ENCODE measurements at places on chromosomes 1 and 21.

GRCh38 chr21:14734191-14734590 is 188.1 kb upstream of the SAMSN1 start:
- DNase-seq = no peak

- DNase-seq = peak; percentile 9
Observed at GRCh38 chr1:89454845-89455521, 69.6 kb upstream of the LRRC8B start.

GRCh38 chr1:7585216-7585907 is 185.7 kb upstream of the VAMP3 start:
- no peak for DNase-seq

- no peak for DNase-seq
Observed at GRCh38 chr21:21713651-21714180, 715.5 kb downstream of the NCAM2 start.

DNA sequence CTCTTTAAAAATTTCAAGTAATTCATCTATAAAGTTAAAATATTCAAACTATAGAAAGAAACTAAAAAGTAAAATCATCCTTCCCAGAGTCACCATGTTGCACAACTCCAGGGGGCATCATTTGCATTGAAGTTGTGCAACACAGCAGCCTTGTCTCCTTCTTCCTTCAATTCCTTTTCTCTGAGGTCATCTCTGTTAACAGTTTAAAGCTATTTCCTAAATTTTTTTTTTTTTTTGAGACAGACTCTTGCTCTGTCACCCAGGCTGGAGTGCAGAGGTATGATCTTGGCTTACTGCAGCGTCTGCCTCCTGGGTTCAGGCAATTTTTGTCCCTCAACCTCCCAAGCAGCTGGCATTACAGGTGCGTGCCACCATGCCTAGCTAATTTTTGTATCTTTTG is 7.1 kb downstream of the RHBG start:
- DNase-seq = no peak

GRCh38 chr1:41365320-41365633 is 4.0 kb downstream of the FOXO6 start:
- DNase-seq = no peak

DNA sequence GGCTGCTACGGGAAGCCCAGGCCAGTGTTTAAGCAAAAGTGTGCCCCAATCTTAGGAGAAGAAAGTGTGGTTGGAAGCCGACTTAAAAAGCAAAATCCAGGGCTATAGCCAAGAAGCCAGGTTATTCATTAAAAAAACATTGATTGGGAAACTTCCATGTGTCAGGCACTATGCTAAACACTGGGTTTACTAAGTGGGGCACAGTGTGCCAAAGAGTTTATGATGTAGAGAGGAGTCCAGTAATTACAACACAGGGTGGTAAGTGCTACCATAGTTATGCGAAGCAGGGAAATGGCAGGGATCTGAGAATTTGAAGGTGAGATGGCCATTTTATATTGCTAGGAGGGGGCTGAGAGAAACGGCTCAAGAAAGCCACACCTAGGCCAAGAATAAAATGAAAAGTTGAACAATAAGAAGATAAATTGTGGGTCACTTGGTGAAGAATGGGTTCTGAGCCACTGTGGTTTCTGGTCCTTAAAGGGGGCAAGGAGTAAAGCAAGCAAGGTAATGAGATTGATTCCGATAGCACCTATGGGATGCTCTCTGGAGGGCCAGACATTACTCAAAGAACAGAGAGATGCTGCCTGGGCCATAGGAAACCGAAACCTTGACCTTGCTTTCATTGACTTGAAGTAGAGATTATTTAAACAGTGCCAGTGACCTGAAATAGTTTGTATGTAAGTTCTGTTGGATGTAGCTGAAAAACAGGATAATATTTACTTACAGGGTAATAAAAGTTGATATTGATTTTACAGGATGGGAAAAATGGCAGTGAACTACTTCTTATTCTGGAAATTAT is 177.8 kb downstream of the GIPC2 start:
- no peak for DNase-seq

GRCh38 chr1:54218883-54219687 is 19.1 kb downstream of the MRPL37 start:
- DNase-seq = no peak

DNA sequence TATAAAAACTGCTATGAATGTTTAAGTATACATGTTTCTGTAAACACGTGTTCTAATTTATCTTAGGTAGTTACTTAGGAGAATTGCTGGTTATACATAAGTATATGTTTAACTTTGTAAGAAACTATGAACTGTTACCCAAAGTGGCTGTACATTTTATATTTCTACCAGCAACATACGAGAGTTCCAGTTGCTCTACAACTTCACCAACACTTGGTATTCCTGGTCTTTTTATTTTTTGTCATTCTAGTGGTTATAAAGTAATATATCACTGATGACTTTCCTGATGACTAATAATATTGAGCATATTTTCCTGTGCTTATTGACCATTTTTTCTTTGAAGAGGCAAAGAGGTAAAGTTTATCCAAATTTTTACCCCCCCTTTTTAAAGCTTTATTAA is 76.0 kb downstream of the KIAA0319L start:
- DNase-seq = no peak

GRCh38 chr1:206836111-206836510 is 29.3 kb upstream of the IL20 start:
- no peak for DNase-seq

GRCh38 chr1:171472183-171472647 is 13.1 kb upstream of the PRRC2C start:
- no peak for DNase-seq

DNA sequence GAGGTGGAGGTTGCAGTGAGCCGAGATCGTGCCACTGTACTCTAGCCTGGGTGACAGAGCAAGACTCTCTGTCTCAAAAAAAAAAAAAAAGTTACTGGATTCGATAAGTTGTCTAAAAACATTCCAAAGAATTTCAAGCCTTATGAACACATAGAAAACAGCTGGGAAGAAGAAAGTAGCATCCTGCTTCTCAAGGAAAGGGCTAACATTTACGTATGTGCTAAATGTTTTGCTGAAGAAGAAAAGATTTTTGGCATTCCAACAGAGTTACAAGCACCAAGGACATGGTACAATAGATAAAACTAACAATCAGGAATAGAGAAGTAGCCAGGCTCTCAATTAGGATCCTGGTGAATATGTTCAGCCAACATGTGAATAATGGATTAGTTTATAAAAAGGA is 69.8 kb downstream of the HFM1 start:
- no peak for DNase-seq

DNA sequence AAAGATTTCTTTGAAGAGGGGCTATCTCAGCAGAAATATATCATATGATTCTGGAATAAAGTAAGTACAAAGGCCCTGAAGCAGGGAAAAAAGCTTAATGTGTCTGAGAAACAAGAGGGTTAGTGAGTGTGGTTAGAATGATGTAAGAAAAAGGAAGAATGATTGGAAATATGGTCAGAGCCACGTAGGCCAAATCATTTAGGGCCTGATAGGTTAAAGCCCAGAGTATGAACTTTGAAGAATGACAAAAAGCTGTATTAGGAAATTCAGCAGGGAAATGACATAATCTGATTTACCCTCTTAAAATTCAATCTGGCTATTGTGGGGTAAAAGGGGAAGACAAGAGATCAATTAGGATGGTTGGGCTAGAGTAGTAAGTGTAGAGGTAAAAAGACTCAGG is 69.0 kb upstream of the MUTYH start:
- DNase-seq = no peak

GRCh38 chr1:7233237-7233540 is 447.9 kb downstream of the CAMTA1 start:
- DNase-seq = no peak

- no peak for DNase-seq
Observed at GRCh38 chr1:232635778-232636356, 5.9 kb upstream of the SIPA1L2 start.

- DNase-seq = no peak
Observed at GRCh38 chr1:214739621-214740238, 136.7 kb downstream of the CENPF start.

GRCh38 chr1:155651861-155652661 is 36.5 kb downstream of the YY1AP1 start:
- DNase-seq = no peak

GRCh38 chr1:150579945-150580642 is 684 bp upstream of the MCL1 start:
- DNase-seq = no peak

- no peak for DNase-seq
Observed at GRCh38 chr1:33826711-33827110, 37.2 kb upstream of the HMGB4 start.

- DNase-seq = no peak
Observed at GRCh38 chr1:118556936-118557335, 371.9 kb upstream of the SPAG17 start.

DNA sequence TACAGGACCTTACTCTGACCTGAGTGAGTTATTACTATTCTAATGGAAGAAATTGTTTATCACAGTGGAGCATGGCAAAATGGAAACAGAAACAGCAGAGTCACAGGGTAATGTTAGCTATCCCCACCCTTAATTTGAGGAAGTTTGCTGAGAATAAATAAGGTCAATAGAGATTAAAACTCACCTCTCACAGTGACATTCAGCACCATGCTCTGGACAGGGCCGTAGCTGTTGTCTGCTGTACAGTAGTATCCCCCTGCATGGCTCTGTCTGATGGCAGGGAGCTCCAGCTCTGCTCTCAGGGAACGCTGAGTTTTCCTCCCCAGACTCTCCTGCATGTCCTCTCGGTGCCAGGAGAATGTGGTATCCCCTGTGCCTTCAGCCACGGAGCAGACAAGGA is 11.9 kb downstream of the FCRL4 start:
- DNase-seq = no peak

DNA sequence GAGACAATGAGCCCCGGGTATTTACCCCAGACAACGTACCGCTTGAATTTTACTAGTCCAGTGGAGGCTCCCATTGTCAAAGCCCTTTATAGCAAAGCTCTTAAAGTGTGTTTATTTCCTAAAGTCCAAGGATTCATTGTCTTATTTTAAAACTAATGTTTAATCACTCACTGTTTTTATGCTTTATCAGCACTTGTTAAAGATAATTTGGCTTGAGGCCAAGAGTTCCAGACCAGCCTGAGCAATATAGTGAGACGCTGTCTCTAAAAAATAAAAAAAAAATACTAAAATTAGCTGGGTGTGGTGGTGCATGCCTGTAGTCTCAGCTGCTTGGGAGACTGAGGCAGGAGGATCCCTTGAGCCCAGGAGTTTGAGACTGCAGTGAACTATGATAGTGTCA is 202.8 kb downstream of the RYR2 start:
- DNase-seq = no peak

DNA sequence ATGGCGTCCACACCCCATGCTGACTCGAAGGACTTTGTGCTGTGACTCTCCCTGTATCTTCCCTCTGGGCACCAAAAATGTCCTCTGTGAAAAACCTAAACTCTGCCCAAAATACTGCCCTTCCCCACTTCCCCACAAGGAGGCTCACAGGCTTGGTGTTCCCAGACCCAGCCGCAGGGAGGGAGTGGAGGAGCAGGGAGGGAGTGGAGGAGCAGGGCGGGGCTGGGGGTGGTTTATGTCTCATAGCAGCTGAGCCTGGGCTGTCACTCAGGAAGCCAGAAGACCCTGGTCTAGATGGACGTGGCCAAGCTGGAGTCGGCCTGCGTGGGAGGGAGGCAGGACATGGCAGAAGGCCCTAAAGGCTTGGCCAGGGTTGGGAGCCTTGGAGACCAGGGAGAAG is 461.7 kb downstream of the PTPRU start:
- no peak for DNase-seq

DNA sequence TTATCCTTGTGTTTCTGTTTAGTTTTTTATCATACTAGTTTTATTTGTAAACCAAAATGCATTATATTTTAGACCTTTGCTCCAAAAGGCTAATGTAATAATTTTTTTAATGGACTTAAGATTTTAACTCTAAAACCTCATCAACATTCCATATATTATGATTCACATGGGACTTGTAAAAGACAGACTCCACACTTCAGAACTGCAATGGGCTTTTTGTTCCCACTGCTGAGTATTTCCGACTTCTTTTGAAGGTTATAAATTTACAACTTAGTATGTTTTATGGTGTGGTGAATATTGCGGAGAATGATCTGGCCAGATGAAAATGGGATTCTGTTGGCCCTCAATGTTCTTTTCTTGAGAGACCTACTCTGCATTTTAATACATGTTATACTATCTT is 678.5 kb downstream of the USP25 start:
- no peak for DNase-seq

GRCh38 chr1:81885291-81885690 is 84.6 kb downstream of the ADGRL2 start:
- no peak for DNase-seq
